ENCODE measurements at places on chromosomes 5 and 9. TPM values are rescaled to one million over a fixed set of nuclear protein-coding genes. Genes with fewer than 3 reads are reported as not detected.

ACSL6 gene
- 0.18 TPM for polyA plus RNA-seq

GRCh38 chr5:163377982-163378381, 59.4 kb upstream of the CCNG1 start:
- H3K36me3 ChIP-seq = no peaks in the 10 kb centered on the region
- peaks cover 2% of the 10 kb centered on the region for H3K4me1 ChIP-seq
- H3K27me3 ChIP-seq = no peaks in the 10 kb centered on the region
- H3K27ac ChIP-seq = no peak overlapping the region

FYB1 gene
- polyA plus RNA-seq = 1.0 TPM

DNA sequence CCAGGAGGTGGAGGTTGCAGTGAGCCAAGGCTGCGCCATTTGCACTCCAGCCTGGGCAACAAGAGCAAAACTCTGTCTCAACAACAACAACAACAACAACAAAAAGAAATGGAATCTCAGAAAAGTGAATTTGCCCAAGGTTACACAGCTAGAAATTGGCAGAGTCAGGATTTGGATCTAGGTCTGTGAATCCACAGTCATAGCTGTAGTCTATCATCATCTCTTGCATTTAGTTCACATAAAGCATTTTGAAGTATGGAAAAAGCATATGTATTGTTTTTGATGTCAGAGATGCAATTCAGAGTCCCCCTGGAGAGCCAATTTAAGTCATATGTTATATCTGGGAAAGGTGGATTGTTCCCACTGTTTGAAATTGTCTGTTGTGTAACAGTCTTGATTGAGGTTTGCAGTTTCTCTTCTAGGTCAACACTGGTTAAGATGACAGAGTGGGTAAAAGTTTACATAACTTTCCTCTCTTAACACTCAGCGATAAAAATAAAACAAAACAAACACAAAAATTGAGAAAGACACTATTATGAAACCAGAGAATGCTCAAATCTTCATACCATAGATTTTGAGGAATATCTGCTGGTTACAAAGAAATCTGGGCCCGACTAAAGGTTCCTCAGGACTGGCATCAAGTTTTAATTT, 21.5 kb upstream of the GPR21 start:
- peaks cover 5% of the 10 kb centered on the region for H3K36me3 ChIP-seq
- DNase-seq = no peak
- no peaks in the 10 kb centered on the region for H3K4me1 ChIP-seq

FSTL4 gene
- 4.2 TPM for polyA plus RNA-seq
